ENCODE measurements at places on chromosomes 6 and 20. TPM values are rescaled to one million over a fixed set of nuclear protein-coding genes. Genes with fewer than 3 reads are reported as not detected.

SNX9 gene
- polyA plus RNA-seq = 19.4 TPM

TREML2 gene
- 4.8 TPM for polyA plus RNA-seq

TIAM2 gene
- polyA plus RNA-seq = 1.4 TPM

- no peak overlapping the region for H3K27ac ChIP-seq
- H3K4me3 ChIP-seq = no peak overlapping the region
These were observed 62.5 kb upstream of the TOP1 start for GRCh38 chr20:40966103-40966502.

GRCh38 chr6:157019733-157020132, 242.6 kb downstream of the ARID1B start:
- H3K4me3 ChIP-seq = no peak overlapping the region
- peaks cover 31% of the 10 kb centered on the region for H3K4me1 ChIP-seq
- no peaks in the 10 kb centered on the region for H3K36me3 ChIP-seq
- peak overlapping the region; percentile 26 for H3K27ac ChIP-seq
- H3K27me3 ChIP-seq = no peaks in the 10 kb centered on the region

GRCh38 chr20:61982191-61982950, 83.3 kb downstream of the TAF4 start:
- H3K4me3 ChIP-seq = no peak overlapping the region
- peaks cover 8% of the 10 kb centered on the region for H3K4me1 ChIP-seq
- no peak overlapping the region for H3K27ac ChIP-seq
- H3K27me3 ChIP-seq = no peaks in the 10 kb centered on the region
- DNase-seq = peak; percentile 4

GRCh38 chr20:3876676-3877075, 12.5 kb upstream of the PANK2 start:
- peaks cover 6% of the 10 kb centered on the region for H3K36me3 ChIP-seq
- no peak for DNase-seq
- H3K4me3 ChIP-seq = no peak overlapping the region
- no peaks in the 10 kb centered on the region for H3K27me3 ChIP-seq

DNA sequence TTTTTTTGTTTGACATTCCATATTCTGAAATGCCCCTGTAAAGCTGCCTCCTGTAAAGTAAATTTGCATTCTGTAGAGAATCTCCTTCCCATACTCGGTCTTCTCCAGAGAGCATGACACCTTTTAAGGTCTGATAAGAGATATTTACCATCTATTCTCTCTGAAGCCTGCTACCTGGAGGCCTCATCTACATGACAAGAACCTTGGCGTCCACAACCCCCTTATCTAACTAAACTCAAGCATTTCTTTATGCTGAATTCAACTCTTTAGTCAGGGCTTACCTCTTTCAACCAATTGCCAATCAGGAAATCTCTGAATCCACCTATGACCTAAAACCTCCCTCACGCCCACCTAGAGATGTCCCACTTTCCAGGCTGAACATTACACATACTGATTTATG, 51.6 kb downstream of the FAM184A start:
- H3K4me3 ChIP-seq = no peak overlapping the region
- H3K27me3 ChIP-seq = no peaks in the 10 kb centered on the region
- no peaks in the 10 kb centered on the region for H3K36me3 ChIP-seq
- no peaks in the 10 kb centered on the region for H3K4me1 ChIP-seq
- H3K27ac ChIP-seq = no peak overlapping the region

DNA sequence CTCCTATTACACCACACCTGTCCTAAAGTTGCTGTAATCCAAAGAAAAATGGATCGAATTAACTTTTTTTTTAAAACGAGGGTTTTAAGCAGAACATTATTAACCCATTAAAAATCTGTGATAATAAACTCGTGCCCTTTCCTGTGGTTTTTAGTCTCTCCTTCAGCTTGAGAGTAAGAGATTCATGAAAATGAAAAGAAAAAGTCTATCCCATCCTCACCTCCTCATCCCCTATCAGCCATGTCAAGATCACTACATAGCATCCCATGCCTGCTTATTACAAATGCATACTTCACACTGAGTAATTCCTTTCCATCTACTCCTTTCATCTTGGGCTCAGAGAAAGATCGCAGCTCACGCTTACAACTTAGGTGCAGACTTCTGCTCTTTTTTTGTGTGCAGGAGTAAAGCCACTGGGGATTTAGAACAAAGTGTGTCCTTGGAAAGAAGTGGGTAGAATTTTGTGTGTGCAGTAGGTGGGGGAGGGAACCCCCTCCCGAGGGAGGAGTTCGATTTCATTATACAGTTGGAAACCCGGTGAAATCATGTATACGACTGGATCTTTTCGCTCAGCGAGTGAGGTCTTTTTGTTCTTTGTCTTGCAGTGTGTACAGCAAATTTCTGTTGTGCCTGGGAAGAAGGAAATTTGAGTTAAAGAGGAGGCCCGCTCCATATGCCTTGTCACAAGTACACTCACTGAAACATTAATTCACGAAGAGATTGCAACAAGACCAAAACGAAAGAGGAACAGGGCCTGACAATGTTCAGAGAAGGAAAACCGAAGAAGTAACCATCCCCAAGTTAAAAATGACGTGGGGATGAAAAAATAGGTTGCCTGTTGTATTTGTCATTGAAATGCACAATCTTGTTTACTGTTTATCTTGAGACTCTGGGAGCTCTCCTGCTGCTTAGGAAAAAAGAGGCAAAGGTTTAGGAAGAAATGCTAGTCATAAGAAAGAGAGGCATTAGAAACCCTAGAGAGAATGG, 146.5 kb upstream of the ZNF217 start:
- no peaks in the 10 kb centered on the region for H3K27me3 ChIP-seq
- H3K36me3 ChIP-seq = no peaks in the 10 kb centered on the region
- DNase-seq = peak; percentile 10
- peak overlapping the region; percentile 36 for H3K27ac ChIP-seq
- H3K4me1 ChIP-seq = peaks cover 26% of the 10 kb centered on the region
